Small intestine (tissue), 16 donors: ENCODE measurements at places on chromosomes 11 and 22.

DNA sequence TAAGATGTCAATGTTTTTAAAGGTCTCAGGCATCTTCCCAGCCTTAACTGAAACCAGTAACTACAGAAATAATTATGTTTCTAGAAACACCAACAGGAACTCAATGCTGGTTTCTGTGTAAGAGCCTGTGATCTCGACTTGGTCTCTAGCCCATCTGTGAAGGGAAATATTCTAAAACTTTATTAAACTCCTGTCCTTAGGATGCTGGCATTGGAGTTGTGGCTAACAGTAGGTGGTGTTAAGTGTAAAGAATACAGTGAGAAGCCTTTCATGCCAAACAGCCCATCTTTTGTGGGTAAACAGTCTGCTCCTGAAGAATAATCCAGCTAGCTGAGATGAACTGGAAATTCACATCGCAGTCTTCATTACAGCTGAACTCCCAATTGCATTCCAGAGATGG, 133.2 kb downstream of the ADAMTS15 start:
- DNase-seq = no peak

- DNase-seq = no peak
These were observed 1.1 kb downstream of the CSTF3 start for GRCh38 chr11:33160136-33160535.

DNA sequence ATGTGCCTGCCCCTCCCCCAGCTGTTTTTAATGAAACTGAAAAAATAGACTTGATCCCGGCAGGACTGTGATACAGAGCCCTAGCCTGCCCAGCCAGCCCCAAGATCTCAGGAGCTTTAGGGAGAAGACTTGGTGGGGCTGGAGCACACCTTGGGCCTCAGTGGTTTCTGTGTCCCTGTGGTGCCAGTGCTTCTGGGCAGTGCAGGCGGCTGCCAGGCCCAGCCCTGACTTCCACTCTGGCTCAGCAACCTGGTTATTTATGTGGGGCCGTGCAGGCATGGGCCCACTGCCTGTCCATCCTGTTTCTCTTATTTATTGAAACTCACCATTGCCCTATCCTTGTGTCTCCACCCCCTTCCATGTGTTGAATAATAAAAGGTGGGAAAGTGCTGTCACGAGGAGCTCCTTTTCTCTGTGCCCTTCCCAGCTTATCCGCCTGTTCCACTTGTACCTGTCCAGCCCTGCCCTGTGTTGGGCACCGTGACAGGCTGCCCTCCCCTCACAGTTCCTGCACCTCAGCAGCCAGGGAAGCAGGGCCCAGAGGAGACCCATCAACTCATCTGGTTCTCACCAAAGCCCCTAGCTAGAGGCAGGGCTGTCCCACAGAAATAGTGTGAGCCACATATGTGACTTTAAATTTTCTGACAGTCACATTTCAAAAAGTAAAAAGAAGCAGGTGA, 20.2 kb downstream of the RELT start:
- no peak for DNase-seq

GRCh38 chr11:45300715-45301114, 14.6 kb upstream of the SYT13 start:
- DNase-seq = no peak

DNA sequence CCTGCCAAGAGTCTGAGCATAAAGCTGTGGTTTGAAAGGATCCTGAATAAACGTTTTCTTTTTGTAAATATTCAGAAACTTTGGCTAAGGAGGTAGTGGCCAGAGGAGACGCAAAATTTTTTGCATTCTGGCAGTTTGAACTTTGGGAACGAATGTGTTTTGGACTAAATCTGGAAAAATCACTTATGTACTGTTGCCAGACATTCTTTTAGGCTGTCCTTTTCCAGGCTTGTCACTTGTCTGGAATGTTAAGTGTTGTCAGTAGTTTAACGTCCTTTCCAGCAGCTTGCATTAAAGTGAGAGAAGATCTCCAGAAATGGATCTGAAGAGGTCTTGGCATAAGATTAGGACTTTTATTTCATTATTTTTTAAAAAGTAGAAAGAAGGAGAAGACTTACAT, 18.5 kb downstream of the SPECC1L start:
- DNase-seq = no peak

DNA sequence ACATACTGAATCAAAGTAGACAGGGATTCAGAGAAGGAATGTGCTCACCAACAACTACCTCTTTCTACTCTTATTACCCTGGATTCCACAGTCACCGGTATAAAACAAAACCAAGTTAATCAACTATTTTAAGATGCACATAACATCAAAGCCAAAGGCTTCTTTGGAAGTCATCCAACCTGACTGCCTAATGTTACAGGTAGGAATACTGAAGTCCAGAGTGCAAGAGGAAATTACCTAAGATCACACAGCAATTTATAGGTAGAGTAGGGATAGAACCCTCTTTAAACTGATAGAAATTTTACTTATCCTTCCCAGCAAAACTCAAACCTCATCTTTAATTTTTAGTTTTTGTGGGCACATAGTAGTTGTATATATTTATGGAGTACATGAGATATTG, 76.3 kb downstream of the PAK1 start:
- no peak for DNase-seq
